Activated CD4-positive, alpha-beta T cell treated with anti-CD3 and anti-CD28 coated beads for 1 hour (primary cell): ENCODE measurements at places on chromosomes 13 and 19.

DNA sequence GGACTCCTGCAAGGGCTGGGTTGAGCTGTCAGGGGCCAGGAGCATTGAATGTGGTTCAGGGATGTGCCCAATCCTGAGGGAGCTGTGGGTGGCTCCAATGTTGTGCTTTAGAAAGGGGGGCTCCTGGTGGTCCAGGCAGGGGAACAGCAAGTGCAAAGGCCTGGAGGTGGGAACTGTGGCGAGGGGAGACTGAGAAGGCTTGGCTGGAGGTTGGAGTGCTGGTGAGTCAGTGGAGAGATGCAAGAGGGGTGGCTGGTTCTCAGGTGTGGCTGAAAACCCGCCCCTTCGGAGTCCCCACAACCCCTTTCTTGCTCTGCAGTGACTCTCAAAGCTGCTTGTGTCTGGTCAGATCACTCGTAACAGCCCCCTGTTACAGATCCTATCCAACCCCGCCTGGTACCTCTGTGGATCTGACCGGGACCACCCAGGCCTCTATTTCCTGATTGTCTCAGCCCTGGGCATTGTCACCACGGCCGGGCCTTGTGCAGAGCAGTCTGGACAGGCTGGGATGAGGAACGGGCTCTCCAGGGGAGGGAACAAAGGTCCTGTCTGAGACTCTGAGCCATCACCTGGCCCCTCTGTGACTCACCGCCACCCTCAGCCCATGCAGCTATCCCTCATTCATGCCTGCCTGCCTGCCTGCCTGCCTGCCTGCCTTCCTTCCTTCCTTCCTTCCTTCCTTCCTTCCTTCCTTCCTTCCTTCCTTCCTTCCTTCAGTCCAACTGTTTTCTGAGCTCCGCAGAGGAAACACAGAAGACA is 1.4 kb upstream of the KCNN1 start:
- DNase-seq, result no peak

DNA sequence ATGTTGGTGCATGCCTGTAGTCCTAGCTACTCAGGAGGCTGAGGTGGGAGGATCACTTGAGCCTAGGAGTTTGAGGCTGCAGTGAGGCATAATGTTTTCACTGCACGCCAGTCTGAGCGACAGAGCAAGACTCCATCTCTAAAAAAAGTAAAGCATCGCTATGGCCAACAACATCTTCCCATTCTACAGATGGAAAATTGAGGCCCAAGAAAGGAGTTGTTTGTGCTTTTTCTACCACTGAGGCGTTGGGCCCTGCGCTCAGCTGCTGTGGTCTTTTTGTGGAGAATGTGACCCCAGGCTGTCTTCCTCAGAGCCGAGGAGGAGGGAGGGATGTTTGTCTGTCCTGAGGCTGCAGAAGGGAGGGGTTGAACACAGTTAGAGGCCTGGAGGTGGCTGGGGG is 485 bp upstream of the C5AR2 start:
- DNase-seq, result no peak

DNA sequence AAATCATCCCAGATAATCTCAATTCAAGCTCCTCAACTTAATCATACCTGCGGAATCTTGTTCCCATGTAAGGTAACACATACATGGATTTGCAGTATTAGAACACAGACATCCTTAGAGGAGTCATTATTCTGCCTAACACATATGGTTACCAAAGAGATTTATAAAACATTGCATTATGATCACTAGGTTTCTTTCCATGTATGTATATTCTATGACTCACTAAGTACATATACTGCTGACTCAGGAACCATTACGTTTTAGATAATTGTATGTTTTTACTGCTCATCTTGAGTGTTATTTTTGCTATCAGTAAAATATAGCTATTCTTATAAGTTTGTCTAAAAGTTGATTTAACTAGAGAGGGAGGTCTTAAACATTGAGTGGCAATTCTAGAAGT is 182.9 kb downstream of the SLITRK6 start:
- DNase-seq, result no peak

DNA sequence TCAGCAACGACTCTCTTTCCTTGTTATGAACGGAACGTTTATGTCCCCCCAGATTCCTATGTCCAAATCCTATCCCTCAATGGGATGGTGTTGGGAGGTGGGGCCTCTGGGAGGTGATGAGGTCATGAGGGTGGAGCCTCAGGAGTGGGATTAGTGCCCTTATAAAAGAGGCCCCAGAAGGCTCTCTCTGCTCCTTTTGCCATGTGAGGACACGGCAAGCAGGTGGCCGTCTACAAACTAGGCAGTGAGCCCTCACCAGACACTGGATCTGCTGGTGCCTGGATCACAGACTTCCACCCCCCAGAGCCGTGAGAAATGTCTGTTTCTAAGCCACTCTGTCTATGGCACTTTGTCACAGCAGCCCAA is 53.2 kb downstream of the EPS15L1 start:
- DNase-seq, result no peak

- DNase-seq, result no peak
Measured at GRCh38 chr13:80168089-80168850, 172.7 kb downstream of the SPRY2 start.

- DNase-seq, result no peak
Measured at GRCh38 chr19:17264641-17264979, at the start of gene USHBP1. USHBP1 (minus strand) TSS chr19:17264745; CDS start chr19:17264299, 446 bp downstream.

DNA sequence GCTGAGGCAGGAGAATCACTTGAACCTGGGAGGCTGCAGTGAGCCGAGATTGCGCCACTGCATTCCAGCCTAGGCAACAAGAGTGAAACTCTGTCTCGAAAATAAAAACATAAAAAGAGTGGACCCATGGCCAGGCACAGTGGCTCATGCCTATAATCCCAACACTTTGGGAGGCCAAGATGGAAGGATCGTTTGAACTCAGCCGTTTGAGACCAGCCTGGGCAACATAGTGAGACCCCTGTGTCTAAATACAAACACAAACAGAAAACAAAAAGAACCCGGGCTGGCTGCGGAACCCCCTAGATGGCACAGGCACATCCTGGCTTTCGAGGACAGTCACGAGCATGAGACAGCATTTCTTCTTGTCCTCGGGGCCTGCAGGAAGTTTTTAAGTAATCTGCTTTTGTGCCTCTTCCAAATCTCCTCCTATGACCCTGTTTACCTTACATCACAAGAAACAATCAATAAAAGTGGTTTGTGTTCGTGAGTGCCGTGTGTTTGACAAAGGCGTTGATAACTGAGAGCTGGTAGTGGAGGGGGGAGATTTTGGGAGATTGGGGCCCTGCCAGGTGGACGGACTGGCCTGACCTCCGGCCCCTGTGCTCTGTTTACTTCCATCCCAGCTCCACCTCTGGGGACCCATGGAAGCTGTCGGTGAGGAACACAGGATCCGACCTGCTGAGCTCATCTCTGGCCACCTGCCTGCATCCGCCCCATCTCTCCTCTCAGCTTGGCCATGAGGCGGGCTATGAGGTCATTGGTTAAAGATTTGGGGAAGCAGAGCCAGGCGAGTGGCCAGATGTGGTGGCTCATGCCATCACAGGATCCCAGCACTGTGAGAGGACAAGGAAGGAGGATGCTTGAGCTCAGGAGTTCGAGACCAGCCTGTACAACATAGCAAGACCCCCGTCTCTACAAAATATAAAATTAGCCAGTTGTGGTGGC is 5.9 kb upstream of the GDF15 start:
- DNase-seq, result no peak

GRCh38 chr19:41427647-41428480 is 690 bp upstream of the B3GNT8 start:
- no peak for DNase-seq

DNA sequence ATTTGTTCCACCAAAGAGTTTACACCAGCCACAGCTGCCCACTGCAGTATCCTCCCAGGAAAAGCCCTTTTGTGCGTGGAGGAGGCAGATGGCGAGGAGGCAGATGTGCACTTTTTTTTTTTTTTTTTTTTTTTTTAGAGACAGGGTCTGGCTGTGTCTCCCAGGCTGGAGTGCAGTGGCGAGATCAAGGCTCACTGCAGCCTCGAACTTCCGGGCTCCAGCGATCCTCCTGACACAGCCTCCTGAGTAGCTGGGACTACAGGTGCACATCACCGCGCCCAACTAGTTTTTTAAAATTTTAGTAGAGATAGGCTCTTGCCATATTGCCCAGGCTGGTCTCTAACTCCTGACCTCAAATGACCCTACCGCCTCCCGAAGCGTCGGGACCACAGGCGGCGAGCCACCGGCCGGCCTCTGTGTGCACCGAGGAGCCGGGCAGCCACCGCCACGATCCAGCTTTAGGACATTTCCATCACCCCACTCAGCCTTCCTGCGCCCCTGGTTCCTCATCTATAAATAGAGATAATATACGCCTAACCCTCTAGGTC is 563 bp upstream of the PDCD5 start:
- no peak for DNase-seq

DNA sequence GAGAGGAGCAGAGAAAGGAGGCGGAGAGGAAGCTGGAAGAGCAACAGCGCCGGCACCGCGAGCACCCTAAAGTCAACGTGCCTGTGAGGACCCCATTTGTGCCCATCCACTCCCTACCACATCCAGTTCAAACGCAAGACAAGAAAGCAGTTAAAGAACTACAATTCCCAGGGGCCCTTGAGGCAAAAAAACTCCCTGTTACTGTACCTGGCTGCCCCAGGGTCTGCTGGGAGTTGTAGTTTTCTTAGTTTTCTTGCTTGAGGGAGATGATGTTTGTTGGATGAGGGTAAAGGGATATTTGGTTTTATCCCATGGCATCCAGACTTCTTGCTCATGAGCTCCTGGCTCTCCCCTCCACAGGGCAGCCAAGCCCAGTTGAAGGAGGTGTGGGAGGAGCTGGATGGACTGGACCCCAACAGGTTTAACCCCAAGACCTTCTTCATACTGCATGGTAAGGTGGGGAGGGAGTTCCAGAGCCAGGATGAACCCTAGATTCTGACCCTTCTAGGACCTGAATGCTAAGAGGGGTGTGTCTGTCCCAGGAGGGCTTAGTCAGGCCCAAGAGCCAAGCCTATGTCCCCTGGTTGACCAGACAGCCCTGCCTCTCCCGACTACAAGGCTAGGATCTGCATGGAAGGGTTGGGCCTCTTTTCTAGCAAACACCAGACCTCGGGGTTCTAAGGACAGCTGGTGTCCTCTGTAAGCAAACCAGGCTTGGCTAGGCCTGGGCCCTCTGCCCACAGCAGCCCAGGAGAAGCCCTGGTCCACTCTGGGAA is 13.2 kb downstream of the NUCB1 start:
- no peak for DNase-seq

DNA sequence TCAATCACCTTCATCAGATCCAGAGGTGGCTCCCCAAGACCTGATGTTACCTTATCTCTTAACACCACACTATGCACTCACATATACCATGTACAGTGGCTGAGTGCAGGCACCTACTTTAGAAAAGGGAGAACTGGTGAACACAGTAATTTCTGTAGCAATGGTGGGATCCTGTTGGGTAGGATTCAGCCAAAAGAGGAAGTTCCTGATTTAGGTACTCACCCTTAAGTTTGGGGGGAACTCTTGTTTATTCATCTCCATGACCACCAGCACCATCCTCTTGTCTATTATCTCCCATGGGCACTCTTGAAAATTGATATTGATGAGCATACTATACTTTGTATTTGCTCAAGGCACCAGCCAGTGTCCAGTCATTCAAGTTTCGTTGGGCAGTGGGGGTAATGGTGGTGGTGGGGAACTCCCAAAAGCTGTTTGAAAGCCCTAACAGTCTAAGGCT is 324.4 kb downstream of the LMO7 start:
- no peak for DNase-seq

DNA sequence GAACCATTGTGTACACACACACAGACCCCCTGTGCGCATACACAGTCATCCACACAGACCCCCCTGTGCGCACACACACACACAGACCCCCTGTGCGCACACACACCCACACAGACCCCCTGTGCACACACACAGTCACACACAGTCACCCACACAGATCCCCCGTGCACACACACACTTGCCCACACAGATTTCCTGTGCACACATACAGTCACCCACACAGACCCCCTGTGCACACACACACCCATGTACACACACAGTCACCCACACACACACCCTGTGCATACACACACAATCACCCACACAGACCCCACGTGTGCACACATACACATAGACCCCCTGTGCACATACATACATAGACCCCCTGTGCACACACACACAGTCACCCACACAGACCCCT is 106.1 kb downstream of the HSPH1 start:
- no peak for DNase-seq

GRCh38 chr13:22758245-22758644 is 422.5 kb upstream of the SGCG start:
- no peak for DNase-seq

- no peak for DNase-seq
Measured at GRCh38 chr13:75165543-75166230, 316.3 kb downstream of the TBC1D4 start.

GRCh38 chr13:43343645-43344044 is 320.3 kb downstream of the DNAJC15 start:
- DNase-seq, result no peak

- no peak for DNase-seq
Measured at GRCh38 chr19:30071871-30072270, 129.8 kb downstream of the URI1 start.

DNA sequence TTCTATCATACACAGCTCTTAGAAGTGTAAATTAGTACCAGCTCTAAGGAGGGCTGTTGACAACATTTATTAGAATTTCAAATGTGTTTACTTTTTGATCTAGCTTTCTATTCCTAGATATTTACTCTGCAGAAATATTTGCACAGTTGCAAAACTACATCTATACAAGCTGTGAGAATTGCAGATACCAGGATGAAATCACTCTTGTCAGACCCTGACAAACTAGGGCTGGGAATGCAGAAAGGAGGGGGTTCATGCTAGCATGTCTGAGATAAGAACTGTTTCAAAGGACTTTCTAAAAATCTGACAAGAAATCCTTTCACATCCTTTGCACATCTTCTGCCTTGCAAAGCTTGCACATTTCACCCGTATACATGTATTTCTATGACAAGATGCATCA is 11.8 kb upstream of the PABPC3 start:
- no peak for DNase-seq

- no peak for DNase-seq
Measured at GRCh38 chr13:31545616-31546015, 193.7 kb upstream of the RXFP2 start.

DNA sequence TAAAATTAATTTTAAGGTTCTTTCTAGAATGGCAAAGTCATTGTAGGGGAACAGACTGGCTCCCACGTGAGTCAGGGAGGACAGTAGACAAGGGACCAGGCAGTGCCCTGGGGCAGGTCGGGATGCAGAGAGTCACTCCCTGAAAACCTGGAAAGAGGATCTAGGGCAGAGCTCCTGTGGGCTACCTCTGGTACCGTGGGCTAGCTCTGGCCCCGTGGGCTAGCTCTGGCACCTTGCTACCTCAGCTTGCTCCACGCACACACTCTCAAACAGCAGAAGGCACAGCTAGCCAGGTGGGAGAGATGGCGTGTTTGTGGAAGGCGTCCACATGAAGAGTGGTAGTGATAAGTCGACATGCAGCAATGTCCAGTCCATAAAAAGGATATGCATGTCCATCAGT is 66.7 kb upstream of the ARHGEF7 start:
- no peak for DNase-seq

DNA sequence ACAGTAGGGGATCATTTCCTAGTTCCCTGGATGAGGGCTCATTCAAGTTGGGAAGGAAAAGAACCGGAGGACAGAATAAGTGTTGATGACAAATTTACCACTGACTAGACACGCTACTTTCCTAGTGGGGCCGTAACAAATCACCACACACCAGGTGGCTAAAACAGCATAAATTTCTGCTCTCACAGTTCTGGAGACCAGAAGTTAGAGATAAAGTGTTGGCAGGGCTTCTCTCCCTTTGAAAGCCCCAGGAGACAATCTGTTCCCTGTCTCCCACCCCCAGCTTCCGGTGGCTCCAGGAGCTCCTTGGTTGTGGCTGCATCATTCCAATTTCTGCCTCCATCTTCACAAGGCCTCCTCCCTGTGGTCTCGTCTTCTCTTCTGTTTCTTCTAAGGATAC is 65.4 kb upstream of the ARGLU1 start:
- no peak for DNase-seq
